Motor neuron (in vitro differentiated cells): ENCODE measurements at places on chromosomes 2 and 18. TPM values are rescaled to one million over a fixed set of nuclear protein-coding genes. Genes with fewer than 3 reads are reported as not detected.

DNA sequence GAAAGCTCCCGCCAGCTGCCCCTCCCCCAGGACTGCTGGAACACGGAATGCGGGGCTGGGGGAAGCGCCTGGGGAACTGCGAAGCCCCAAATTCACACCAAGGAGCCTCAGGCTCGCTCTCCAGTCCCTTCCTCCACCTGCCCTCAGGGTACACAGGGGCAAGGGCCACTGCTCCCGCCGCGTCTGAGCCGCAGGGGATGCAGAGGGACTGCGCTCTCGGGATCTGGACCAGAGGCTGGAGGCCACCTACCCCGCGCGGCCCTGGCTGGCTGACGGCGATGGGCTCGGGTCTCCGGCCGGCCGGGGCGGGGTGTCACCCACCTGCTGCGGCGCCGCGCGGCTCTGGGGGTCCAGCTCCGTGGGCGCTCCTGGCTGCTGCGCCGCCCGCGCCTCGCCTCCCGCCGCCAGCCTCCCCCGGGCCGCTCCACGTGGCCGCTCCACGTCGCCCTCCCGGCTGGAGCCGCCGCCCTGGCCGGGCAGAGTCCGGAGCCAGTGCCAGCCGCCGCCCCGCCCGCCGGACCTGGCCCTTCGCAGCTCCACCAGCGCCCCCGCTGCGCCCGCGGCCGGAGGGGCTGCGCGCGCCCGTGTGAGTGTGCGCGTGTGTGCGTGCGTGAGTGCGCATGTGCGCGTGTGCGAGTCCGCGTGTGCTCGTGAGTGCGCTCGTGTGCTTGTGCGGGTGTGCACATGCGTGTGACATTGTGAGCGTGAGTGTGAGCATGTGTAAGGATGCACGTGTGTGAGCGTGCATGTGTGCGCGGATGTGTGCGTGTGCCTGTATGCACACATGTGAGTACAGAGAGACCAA lies at the start of gene CGREF1:
Gene CGREF1, minus strand, starts transcription at position 604 of the 805 bp plus-strand sequence. CDS start 14,762 bp downstream, outside the sequence.
- ATAC-seq: peak; percentile 74

GRCh38 chr18:23573020-23573419 lies 13.3 kb downstream of the NPC1 start:
- ATAC-seq: no peak

CD207 gene
- 0.18 and 0.54 TPM in 2 replicates for total RNA-seq

CPS1 gene
- 191 and 451 TPM in 2 replicates for total RNA-seq

FAM124B gene
- total RNA-seq: 0.24 and 0.28 TPM in 2 replicates

EVX2 gene
- total RNA-seq: 0.15 and 0.16 TPM in 2 replicates

MALL gene
- 0.18 and 1.5 TPM in 2 replicates for total RNA-seq

- ATAC-seq: no peak
Observed at GRCh38 chr2:167480986-167481309, 592.7 kb downstream of the XIRP2 start.

- ATAC-seq: no peak
Observed at GRCh38 chr2:67217398-67217797, 179.7 kb upstream of the ETAA1 start.

TRIM54 gene
- total RNA-seq: 0.49 and 0.96 TPM in 2 replicates

DNA sequence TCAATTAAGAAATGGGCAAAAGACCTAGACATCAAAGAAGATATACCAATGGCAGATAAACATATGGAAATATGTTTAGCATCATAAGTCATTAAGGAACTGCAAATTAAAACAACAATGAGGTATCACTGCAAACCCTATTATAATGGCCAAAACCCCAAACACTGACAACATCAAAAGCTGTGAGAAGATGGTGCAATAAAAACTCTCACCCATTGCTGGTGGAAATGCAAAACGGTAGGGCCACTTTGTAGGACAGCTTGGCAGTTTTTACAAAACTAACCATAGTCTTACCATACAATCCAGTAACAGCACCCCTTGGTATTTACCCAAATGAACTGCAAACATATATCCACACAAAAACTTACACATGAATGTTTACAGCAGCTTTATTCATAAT lies 213.1 kb downstream of the UBE2E3 start:
- ATAC-seq: no peak

SCN9A gene
- total RNA-seq: 8.6 and 11.2 TPM in 2 replicates

HSBP1L1 gene
- 4.3 and 5.3 TPM in 2 replicates for total RNA-seq
